ENCODE measurements at places on chromosomes 1 and 21.

- DNase-seq, result no peak
These were observed 43.3 kb upstream of the HP1BP3 start for GRCh38 chr1:20830378-20830777.

DNA sequence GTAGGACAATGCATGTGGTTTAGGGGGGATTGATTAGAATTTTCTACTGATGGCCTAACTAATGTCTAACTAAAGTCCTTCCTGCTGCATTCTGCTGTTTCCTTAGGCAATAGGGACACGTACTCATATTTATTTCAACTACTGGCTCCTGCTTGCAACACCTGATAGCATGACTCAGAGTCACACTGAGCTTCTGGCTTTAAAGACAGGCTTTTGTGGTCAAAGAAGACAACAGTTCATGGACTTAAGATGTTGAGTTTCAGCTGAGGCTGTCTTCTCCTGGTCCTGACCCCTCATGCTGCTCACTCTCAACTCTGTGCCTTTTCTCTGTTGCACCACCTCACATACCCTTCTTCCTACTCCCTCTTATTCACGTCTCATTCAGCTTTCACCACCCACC lies 29.1 kb upstream of the TRABD2B start:
- DNase-seq, result no peak

- DNase-seq, result no peak
These were observed 104.5 kb downstream of the URB2 start for GRCh38 chr1:229730573-229730972.

DNA sequence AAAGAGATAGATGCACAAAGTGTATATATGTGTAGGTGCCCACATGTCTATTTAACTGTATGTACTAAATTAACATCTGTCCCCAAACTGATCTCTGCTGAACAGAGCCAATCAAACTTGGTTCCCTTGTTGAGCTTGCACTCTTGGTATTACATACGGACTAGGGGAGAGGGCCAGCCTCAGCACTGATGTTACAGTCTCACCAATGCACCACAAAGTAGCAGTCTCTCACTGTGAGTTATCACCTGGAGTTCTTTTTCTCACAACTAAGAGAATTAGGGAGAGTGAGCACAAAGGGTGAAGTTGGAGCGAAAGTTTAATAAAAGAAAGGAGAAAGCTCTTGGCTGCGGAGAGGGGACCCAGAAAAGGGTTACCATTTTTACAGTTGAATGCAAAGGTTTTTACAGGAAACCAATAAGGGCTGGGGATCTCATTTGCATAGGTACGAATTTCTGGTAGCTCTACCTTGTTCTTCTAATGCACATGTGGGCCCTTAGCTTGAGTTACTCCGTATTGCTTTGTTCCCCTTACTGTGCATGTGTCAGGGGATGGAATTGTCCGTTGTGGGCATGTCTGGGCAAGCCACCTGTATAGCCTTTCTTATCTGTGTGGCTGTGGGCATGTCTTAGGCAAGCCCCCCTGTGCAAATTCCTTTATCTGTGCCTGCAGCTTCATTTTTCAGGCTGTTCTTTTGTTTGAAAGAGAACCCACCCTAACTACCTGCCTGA lies 13.3 kb upstream of the CHI3L2 start:
- DNase-seq, result no peak

DNA sequence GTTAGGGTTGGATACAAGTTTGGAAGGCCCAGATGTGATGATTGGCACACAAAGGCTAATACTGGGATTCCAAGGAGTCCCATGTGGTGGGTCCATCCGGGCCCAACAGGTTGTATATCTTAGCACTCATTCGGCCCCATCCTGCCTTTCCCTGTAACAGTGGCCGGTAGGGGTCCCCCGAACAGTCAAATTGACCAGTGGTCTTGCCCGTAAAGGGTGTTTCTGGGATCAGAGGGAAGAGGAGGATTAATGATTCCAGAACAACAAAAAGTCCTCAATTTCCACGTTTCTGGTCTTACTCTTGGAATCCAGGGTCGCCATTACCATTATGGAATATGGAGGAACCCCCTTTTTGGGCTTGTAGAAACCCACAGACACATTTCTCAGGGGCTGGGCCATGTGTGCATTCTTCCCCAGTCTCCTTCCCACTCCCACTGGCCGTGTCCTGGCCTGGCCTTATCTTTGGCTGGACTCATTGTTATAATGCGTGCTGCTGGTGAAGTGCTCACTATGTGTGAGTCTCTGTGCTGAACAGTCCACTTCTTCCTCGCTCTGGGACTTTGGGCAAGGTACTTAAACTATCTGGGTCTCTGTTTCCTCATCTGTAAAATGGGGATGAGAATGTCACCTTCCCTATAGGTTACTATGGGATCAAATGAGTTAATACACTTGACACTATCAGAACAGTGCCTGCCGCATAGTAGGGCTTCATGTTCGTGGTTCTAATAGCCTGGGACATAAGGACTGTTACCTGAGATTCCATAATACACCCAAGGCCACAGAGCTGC lies 161.8 kb downstream of the DYRK1A start:
- no peak for DNase-seq

DNA sequence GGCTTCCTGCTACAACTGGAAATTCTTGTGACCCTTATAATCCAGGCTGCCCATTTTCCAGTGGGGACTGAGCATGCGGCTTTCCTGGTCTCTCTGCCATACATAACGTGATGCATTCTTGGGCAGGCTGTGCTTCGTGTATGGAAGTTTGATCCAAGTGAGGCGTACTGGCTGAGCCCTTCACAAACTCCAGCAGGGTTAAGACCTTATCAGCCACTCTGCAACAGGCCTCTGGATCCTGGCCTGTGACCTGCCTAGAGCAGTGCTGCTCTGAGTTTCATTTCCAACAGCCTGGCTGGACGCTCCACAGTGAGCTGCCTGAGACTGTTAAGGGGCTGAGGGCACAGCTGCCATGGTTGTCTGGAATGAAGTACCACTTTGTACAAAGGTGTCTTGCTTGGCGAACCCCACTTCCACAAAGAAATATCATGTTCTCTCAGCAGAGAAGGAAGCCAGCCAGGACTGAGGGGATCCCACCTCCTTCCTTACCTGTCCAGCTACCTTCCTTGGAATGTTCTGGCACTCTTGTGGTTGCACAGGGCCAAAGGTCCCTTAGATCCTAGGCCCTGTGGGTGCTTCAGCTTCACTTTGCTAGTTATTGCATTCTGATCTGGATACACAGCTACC lies 28.5 kb upstream of the XPR1 start:
- no peak for DNase-seq

- no peak for DNase-seq
These were observed 5.2 kb upstream of the AHDC1 start for GRCh38 chr1:27609210-27609555.

DNA sequence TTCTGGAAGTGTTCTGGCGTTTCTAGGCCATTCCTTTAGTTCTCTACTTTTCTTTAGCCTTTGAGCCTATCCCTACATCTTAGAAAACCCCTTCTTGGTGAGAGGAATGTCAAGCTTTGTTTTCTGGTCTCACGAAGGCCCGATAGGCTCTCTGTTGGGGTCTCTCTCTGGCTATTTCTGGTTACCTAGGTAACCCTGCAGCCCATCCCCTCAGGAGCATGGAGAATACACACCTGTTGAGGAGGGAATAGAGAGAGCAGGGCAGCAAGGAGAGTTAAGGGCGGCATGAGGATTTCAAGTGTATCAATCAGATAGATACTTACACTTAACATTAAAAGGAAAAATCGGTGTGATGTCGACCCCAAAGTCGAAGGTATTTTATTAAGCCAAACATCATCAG lies 45.7 kb downstream of the LRRC8D start:
- no peak for DNase-seq

GRCh38 chr1:203860396-203861025 lies 888 bp upstream of the SNRPE start:
- no peak for DNase-seq

- DNase-seq, result no peak
These were observed 25.7 kb downstream of the WNT4 start for GRCh38 chr1:22117238-22117637.

DNA sequence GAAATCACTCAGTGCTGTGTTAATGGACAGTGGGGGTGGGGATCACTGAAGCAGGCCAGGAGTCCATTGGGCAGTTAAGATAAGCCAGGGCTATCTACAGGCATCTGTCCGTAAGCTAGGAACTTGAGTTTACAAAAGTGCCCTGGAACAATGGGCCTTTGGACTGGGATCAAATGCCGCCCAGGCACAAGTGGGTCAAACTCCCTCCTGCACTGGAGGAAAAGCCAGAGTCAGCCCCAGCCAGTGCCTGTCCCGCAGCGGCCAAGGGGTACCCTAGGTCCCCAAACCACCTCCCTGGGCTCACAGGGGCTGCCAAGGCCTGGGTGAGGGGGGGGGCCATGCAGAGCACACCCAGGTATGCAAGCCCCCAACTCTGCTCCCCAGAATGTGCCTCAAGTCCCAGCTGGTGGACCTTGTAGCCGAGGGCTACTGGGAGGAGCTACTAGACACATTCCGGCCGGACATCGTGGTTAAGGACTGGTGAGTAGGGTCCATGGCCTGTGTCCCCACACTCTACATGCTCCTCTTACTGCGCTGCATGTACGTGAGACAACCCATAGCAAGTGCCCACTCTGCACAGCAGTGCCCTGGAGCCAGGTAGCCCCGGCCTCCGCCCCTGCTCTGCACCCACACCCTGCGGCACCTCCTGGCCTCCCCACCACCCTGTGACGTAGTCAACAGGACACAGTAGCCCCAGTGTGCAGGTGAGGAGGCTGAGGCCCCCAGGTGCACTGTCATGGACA lies 7.7 kb downstream of the FBXO6 start:
- no peak for DNase-seq

GRCh38 chr1:2112280-2112701 lies 62.1 kb downstream of the PRKCZ start:
- no peak for DNase-seq

DNA sequence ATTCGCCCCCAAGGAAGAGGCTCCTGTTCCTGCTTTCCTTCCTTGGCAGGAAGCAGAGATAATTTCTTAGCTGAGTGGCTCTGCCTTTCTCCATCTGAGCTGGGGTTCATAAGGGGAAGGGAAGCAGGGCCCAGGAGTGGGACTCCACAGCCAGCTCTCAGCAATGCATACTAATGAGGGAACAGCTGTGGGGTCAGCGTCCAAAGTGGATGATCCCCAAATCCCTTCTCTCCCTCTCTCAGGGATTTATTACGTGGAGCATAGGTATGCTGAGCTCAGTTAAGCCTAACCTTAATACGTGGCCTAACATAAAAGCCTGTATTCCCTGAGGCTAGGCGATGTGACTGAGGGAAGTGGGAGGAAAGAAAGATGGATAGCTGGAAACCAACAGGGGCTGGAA lies 87.3 kb upstream of the CTTNBP2NL start:
- no peak for DNase-seq

DNA sequence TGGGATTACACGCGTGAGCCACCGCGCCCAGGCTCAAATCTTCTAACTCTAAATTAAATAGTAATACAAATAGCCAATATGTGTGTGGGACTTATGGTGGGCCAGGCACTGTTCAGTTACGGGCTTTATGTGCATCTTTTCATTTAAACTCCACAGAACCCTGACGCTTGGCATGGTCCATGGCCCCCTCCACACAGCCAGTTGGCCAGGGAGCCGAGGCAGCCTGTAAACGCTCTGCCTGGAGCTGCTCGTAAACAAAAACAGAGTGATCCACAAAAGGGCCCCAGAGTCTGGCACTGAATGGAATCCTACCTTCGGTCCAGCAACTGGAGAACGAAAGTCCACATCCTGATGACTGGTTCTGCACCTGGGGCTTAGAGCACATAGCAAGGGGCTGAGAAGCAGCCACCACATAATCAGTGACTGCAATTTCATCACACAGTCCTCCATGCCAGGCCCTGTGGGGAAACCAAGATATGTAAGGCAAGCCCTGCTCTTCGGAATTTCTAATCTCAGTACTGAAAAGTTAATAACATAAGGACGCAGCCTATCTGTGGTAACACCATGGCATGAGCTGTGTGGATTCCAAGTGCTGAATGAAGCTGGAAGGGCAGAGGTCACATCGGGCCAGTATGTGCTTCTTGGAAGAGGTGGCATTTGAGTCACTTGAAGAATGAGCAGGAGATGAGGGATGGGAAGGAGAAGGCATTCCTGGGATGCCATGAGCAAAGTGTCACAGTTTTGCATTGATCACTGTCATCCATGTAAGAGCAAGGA lies 13.5 kb upstream of the ADAMTSL4 start:
- DNase-seq, result peak; percentile 70

DNA sequence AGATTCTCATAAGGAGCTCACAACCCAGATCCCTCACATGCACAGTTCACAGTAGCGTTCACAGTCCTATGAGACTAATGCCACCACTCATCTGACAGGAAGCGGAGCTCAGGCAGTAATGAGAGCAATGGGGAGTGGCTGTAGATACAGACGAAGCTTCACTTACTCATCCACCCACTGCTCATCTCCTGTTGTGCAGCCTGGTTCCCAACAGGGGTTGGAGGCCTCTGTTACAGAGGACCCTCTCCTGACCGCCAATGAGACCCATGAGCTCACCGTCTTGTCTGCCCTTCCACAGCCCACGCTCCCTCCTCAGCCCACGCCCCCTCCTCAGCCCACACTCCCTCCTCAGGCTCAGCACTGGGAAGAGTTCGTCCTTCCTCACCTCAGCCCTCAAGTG lies 39.6 kb downstream of the RSPH1 start:
- no peak for DNase-seq

- DNase-seq, result no peak
These were observed 29.2 kb downstream of the RRP15 start for GRCh38 chr1:218314316-218314715.

- no peak for DNase-seq
These were observed 18.5 kb downstream of the OBSCN start for GRCh38 chr1:228226141-228226874.

DNA sequence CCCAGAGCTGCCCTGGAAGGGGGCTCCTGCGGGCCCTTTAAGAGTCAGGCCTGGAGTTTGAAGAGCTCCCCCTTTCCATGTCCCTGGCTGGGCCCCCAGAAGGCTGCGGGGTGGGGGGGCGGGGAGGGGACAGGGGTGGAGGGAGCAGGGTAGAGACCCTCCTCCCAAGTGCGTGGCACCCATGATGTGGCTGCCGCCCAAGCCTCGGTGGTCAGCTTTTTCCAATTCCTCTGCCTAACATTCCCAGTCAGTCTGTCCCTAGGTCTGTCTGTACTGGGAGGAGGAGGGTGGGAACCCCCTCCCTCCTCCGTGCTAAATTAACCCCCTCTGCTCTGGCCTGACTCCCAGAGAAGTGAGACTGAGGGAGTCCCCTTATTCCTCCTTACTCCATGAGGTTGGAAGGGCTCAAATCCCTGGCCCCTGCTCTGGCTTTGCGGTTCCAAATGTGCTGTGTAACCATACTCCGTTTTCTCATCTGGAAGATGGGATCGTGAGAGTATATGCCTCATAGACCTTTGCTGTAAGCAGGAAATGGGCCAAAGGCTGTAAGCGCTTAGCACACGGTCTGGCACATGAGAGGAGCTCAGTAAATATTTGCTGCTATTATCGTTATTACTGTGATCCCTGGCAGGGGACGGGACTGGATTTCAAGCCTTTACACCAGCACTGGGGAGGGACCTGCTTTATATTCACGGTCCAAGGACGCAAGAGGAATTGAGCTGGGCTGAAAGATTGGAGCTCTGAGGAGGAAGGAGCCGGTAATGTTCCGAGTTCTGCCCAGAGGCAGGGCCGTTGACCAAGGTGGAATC lies 658 bp upstream of the COL16A1 start:
- peak; percentile 61 for DNase-seq

- peak; percentile 98 for DNase-seq
These were observed 7.0 kb upstream of the POFUT2 start for GRCh38 chr21:45294509-45295291.
